ENCODE measurements at places on chromosomes 4 and X.
A peak's percentile ranks its signal among the peaks of the same experiment; 100 is the strongest.

DNA sequence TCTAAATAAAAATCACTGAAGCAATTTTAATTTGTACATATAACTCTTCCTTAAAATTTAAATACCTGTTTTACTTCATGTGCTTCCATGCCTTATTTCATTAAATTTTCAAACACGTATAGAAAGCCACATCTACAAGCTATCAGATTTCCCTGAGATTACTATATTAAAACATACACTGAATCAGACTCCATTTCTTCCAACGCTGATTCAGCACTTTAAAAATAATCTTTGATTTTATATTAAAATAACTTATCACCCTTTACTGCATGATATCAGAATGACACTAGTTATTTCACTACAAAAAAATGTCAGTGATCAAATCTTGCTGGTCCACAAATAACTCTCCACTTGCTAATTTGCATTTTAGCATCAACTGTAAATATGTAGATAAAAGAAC lies 550.8 kb downstream of the IL1RAPL1 start:
- no peak for DNase-seq

- DNase-seq = no peak
These were observed 96.7 kb downstream of the SRPX start for GRCh38 chrX:38124000-38124399.

DNA sequence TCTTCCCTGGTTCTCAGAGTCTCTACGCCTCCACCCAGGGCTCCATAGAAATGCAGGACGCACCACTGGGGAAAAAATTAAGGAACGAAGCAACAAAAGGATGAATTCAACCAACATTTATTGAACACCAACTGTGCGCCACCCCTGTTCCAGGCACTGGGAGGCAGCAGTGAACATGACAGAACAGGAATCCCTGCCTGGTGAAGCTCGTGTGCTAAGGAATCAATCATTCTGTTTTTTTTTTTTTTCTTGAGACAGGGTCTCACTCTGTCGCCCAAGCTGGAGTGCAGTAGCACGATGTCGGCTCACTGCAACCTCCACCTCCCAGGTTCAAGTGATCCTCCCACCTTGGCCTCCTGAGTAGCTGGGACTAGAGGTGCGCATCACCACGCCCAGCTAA lies 1.9 kb upstream of the FTSJ1 start:
- DNase-seq = no peak

DNA sequence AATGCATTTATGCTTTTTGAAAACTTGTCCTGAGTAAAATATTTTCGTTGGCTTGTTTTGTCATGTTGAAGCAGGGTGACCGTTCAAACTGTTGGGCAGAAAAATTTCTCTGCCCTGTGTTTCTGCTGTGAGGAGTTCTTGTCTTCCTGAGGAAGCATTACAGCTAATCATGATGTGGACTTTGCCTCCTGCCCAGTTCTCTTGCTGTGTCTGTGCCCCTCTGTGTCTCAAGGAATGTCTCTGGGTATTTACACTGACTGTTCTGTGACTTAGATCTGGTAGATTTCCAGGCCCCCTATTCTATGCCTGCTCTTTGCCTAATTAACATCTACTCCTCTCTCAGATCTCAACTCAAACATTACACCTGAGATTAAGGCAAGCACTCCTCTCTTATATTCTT lies 30.4 kb upstream of the RPL34 start:
- peak; percentile 16 for DNase-seq

Data from HT-29 (cell line).